Cerebellum (tissue), 4 donors: ENCODE measurements at places on chromosomes 7 and 10. TPM values are rescaled to one million over a fixed set of nuclear protein-coding genes. Genes with fewer than 3 reads are reported as not detected.

GRCh38 chr7:154858836-154859537 lies 143.9 kb downstream of the PAXIP1 start:
- no peak for DNase-seq

GRCh38 chr10:120103738-120104560 lies 211.4 kb downstream of the SEC23IP start:
- DNase-seq, result no peak

GRCh38 chr7:134873253-134873652 lies 93.8 kb downstream of the CALD1 start:
- no peak for DNase-seq

GRCh38 chr7:94195201-94195600 lies 191.0 kb upstream of the BET1 start:
- no peak for DNase-seq

- no peak for DNase-seq
Observed at GRCh38 chr7:101865455-101865854, 48.0 kb downstream of the CUX1 start.

DNA sequence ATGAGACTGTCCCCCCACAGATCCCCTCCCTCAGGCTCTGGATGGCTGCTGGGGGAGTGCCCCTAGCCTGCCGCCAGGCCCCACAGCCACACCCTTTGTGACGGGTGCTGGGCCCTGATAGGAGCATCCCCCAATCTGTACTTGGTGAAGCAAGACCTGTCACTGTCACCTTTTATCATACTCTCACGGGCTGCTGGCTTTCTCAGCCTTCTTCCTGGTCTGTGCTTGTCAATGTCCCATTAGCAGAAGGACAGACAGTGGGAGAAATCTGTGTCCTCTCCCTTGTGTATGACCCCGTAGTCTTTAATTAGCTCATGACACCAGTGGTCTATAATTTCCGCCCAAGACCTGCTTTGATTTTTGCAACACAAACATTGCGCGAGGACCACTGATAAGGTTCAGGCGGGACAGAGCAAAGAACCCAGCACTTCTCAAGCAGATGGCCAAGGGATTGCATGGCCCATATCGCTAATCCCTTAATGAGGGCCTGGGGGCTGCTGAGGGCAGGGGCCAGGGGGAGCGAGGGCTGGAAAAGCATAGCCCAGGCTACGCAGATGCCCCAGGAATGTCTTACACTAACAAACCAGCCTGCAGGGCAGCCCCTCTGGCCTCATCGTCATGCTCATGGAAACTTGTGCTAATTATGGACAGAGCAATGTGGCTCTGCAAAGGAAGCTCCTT lies 127.8 kb downstream of the PTPN20 start:
- no peak for DNase-seq

The SYCE1 gene
- total RNA-seq, result 2.4 TPM

GRCh38 chr7:126696256-126697038 lies 556.3 kb downstream of the GRM8 start:
- DNase-seq, result no peak

The CCDC146 gene
- 15.8 TPM for total RNA-seq

DNA sequence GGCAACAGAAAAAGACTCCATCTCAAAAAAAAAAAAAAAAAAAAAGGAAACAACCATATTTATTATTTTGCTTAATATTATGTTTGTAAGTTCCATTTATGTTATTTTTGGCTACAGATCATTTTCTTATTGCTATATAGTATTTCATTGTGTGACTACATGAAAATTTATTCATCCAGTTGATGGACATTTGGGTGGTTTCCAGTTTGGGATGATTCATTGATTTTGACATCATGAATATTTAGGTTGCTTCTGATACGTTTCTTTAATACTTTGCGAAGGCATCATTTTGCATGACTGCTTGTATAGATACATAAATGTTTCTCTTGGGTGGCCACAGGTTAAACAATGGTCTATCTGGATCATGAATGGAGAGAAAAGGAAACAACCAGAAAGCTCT lies 2.0 kb upstream of the NPSR1 start:
- no peak for DNase-seq

DNA sequence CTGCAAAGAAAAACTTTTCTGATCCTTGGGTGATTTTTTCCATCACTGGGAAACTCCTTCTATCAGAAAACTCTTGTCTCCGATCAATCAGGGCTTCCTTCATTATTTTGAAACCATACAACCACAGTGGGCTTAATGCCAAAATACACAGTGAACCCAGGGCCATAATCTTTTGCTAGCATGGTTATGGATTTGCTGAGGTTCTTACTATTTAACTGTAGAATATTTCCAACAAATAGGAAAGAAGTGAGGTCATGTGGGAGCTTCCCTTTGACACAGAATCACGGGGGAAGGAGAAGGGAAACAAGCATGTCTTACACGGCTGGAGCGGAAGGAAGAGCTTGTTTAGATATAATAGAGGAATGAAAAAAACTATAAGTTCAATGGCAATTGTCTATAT lies 1241.7 kb downstream of the REEP3 start:
- no peak for DNase-seq

- DNase-seq, result peak; percentile 43
Observed at GRCh38 chr7:135620980-135621850, 41.1 kb upstream of the STMP1 start.

GRCh38 chr10:101763141-101763846 lies 12.6 kb downstream of the FGF8 start:
- DNase-seq, result no peak

The CH25H gene
- total RNA-seq, result 0.73 TPM

The SLC13A1 gene
- not detected for total RNA-seq

- no peak for DNase-seq
Observed at GRCh38 chr7:55020466-55020871, 1.7 kb downstream of the EGFR start.

- no peak for DNase-seq
Observed at GRCh38 chr10:71629131-71629530, 90.4 kb downstream of the C10orf105 start.

GRCh38 chr7:112439476-112439875 lies 10.8 kb upstream of the IFRD1 start:
- DNase-seq, result peak; percentile 48

DNA sequence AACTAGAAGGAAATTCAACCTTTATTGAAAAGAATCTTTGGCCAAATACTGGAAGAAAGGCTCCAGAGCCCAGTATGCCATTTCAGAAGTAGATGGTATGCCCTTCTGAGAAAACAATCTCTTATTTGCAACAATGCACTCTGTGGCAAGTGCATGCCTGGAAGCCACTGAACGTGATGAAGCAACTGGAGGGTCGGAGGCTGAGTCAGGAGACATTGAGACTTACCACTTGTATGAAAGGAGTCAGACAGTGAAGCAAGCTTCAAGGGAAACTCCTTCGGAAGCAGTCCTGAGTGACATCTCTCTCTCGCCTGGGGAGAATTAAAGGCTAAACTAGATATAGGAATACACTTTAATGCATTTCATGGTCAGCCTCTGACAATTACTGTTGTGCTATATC lies 353.7 kb downstream of the NRG3 start:
- DNase-seq, result no peak

The UCN3 gene
- 0.27 TPM for total RNA-seq

The SLC16A9 gene
- total RNA-seq, result 19.9 TPM

- no peak for DNase-seq
Observed at GRCh38 chr10:56912043-56912442, 551.0 kb upstream of the ZWINT start.

- DNase-seq, result no peak
Observed at GRCh38 chr7:151405056-151405455, 4.8 kb downstream of the WDR86 start.

DNA sequence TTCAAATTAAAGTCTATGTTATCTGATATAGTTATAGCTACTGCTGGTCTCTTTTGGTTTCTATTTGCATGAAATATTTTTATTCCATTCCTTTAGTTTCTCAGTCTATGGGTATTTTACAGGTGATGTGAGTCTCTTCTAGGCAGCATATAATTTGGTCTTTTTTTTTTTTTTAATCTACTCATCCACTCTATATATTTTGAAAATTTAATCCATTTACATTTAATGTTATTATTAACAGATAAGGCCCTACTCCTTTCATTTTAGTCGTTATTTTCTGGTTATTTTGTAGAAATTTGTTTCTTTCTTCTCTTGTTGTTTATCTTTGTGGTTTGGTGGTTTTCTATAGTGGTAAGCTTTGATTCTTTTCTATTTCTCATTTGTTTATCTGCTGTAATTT lies 58.8 kb downstream of the MALRD1 start:
- no peak for DNase-seq

DNA sequence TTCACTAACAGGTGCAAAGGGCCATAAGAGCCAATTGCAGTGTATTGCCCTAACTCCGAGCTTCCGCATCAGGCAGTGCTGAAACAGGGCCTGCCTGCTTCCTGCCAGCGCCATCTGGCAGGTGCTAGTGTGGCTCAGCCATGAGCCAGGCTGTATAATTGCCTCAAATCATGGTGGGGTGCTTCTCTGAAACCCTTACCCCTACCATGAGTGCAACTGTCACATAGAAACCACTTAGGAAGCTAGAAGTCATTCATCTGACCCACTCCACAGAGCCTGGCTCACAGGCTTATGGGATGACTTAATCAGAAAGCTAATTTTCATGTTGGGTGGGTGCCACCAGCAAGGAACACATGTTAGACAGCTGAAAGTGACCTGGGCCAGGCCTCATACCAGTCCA lies 133.3 kb upstream of the LAMB4 start:
- DNase-seq, result peak; percentile 77

The GIMAP4 gene
- 6.4 TPM for total RNA-seq

DNA sequence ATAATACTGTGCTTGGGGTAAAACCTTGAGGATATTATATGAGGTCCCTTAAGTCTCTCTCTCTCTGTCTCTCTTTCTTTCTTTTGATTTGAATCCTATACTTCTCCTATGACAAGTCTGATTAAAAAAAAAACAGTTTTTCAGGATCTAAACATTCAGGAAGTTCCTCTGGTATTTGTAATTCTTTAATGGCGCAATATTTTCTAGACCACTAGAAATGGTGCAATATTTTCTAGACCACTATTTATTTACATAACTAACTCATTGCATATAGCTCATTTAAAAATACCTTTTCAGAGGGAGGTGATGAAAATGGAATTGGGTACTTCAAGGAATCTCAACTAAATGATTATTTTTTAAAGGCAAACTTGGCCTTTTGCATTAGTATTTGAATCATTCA lies 1235.3 kb downstream of the GATA3 start:
- no peak for DNase-seq

DNA sequence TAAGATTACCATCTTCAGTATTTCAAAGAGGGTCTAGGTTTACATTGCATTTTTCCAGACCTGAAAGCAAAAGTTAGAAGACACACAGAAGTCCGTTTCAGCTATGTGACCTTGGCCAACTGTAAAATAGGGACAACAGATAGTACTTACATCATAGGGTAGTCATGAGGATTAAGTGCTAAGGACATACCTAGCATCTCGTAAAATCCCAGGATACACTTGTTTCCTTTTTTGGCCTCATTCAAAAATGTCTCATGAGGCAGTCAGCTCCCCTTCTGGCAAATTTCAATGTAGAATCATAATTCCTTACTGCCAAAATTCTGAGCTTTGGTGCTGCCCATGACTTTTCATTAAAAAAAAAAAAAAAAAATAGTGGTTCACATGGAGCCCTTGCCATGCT lies 6.4 kb upstream of the DUSP5 start:
- no peak for DNase-seq

- DNase-seq, result no peak
Observed at GRCh38 chr10:21519941-21520436, 5.5 kb downstream of the SKIDA1 start.

GRCh38 chr7:130309986-130310385 lies 17.0 kb downstream of the CPA4 start:
- no peak for DNase-seq

DNA sequence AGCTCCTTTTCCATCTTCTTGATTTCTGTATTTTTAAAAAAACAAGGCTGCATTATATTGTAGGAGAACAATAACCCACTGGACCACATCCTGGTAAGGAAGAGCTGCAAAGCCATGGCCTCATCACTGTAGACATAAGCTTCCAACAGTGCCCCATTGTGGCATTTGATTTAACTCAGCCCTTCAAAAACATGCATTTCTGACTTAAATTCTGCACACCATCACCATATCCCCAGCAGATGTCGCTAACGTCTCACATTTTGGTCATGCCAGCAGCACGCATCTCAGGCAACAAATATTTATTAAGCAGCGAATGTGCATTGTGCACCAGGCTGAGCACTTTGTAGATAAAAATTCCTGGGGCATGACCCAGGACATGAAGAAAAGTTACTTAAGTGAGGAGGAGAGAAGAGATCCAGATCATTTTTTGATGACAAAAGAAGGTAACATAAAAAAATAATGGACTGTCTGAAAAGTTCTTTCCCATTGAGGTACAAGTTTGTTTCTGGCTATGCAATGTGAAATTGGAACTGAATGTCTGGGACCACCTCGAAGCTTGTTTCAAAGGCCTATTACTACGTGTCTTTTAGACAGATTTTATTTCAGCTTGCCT lies 164.6 kb upstream of the CDCA7L start:
- DNase-seq, result peak; percentile 75

GRCh38 chr7:155988416-155988815 lies 176.2 kb upstream of the SHH start:
- no peak for DNase-seq

DNA sequence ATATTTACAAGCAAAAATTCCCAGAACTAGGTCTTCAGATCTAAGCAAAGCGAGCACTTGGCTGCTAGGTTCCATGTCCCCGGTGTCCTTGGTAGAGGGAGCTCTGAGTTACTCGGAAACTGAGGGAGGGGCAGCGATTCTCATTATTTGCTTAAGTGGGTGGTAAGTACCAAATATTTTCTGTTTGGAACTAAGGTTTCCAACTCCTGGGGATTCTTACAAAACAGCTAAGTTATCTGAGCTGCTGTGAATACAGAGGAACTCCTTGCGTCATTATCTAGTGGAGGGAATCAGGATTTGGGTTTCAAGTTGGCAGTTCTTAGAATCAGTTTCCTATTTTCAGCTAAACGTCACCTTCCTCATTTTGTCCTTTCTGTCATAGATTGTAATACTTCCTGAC lies 76.8 kb upstream of the IKZF1 start:
- no peak for DNase-seq

- DNase-seq, result no peak
Observed at GRCh38 chr7:107474104-107474521, 4.3 kb downstream of the GPR22 start.

The EMX2 gene
- total RNA-seq, result 0.09 TPM

GRCh38 chr10:96992721-96993120 lies 160.6 kb downstream of the LCOR start:
- no peak for DNase-seq

GRCh38 chr10:4373612-4374011 lies 452.4 kb upstream of the AKR1E2 start:
- DNase-seq, result no peak
